ENCODE measurements at places on chromosomes 16 and 17.

GRCh38 chr16:47488051-47488450 lies 26.9 kb downstream of the PHKB start:
- no peak for DNase-seq

DNA sequence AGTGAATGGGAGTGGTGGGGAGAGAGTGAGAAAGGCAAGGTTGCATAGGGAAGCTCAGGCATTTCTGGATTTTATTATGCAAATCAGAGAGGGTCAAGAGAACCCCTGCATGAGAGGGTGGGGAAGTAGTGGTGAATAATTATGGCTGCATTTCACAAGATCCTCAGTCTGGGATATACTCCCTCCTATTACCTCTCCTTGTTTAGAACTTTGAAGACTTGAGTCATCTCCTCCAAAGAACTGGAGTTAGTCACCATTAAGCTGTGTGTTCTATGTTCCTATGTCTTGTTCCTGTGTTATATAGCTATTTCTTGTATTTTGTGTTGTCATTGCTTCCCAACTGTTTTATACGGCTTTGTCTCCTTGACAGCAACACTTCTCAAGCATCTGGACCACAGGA lies 18.4 kb downstream of the SOX9 start:
- no peak for DNase-seq

GRCh38 chr16:64440421-64440831 lies 681.4 kb downstream of the CDH11 start:
- DNase-seq = no peak

- DNase-seq = no peak
These were observed 64.6 kb downstream of the CDK5R1 start for GRCh38 chr17:32551186-32551955.

- DNase-seq = no peak
These were observed 35.3 kb downstream of the NPLOC4 start for GRCh38 chr17:81601525-81602120.

GRCh38 chr17:28841901-28842281 lies 699 bp downstream of the FAM222B start:
- no peak for DNase-seq

GRCh38 chr17:58284613-58285421 lies 4.1 kb upstream of the MPO start:
- DNase-seq = no peak

- no peak for DNase-seq
These were observed 20.9 kb downstream of the TRPV3 start for GRCh38 chr17:3536716-3537115.

All from stimulated activated CD8-positive, alpha-beta memory T cell treated with anti-CD3 and anti-CD28 coated beads, Interleukin-4, amount 100 ng/mL, for 1 hour (primary cell).